ENCODE measurements at places on chromosomes 7 and 10.

DNA sequence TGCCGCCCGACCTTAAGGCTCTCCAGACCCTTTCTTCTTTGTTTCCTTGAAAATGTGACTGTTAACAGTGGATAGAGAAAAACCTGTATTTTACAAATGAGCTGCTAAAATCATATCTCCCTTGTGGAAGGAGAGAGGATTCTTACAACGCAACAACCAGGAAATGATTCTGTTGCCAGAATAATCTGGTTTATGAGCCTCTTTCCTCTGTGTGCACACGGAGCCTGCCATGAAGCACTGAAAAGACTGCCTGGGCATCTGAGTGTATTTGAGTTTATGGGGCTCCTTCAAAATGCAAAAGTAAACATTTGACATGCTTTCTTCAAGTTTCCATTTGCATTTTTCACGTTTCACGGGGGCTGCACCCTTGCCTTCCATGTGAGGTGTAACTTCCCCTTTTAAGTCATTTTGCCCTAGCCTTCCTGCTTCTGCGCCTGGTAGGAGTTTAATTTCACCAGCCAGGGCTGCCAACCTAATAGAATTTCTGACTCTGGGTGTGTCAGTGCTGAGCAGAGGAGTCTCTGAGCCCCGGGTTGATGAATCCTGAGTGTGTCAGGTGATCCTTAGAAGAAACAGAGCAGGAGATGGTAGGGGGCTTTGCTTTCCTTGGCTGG, 101.2 kb downstream of the GRB10 start:
- DNase-seq, result no peak

GRCh38 chr10:68668972-68669371, 52.1 kb upstream of the CCAR1 start:
- no peak for DNase-seq

DNA sequence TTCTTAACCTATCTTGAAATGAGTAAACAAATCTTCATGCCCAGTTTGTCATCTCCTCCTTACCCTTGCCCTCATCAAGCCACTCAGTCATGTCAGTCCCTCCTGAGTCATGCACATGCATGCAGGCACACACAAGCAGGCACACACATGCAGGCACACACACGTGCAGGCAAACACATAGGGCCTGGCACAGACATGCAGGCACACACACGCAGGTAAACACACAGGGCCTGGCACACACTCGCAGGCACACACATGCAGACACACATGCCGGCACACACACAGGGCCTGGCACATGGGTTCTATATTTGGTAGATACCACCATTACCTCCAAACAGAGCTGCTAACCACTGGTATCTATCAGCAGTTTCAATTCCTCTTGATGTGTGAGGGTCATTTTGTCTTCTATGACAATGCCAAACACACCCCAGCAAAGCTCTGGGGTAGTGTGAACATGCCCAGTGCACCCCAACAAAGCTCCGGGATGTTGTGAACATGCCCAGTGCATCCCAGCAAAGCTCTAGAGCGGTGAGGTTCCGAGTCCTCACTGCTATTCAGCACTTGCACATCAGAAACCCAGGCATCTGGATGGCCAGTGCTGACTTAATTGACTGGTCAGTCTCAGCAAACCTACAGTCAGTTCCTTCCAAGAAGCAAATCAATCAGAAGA, 563.8 kb downstream of the PTPRN2 start:
- no peak for DNase-seq

DNA sequence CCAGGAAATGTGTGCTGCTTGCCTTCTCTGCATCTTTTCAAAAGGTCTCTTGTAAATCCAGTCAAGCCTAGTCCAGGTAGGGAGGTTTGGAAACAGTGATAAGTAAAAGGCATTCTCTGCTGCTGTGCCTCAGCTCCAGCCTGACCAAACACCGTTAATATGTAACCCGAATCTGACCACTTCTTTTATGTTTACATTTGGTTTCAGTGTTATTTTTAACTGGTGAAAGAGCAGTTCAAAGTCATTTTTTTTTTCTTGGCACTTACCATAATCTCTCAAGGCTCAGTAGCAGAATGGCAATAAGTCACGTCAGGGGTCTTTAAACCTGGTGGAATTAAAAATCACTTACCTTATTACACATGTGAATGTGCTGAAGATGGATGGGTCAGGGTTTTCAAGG, 216.8 kb downstream of the PTEN start:
- no peak for DNase-seq
